ENCODE measurements at places on chromosomes 6 and 20. TPM values are rescaled to one million over a fixed set of nuclear protein-coding genes. Genes with fewer than 3 reads are reported as not detected.
A peak's percentile ranks its signal among the peaks of the same experiment; 100 is the strongest.

- no peak for DNase-seq
- no peaks in the 10 kb centered on the region for H3K27me3 ChIP-seq
- H3K4me1 ChIP-seq, result no peaks in the 10 kb centered on the region
- H3K27ac ChIP-seq, result no peak overlapping the region
Measured at GRCh38 chr6:165451838-165452237, 142.4 kb upstream of the C6orf118 start.

GRCh38 chr6:85432554-85432953 lies 17.3 kb upstream of the NT5E start:
- no peak for DNase-seq
- no peak overlapping the region for H3K27ac ChIP-seq
- no peaks in the 10 kb centered on the region for H3K36me3 ChIP-seq

DNA sequence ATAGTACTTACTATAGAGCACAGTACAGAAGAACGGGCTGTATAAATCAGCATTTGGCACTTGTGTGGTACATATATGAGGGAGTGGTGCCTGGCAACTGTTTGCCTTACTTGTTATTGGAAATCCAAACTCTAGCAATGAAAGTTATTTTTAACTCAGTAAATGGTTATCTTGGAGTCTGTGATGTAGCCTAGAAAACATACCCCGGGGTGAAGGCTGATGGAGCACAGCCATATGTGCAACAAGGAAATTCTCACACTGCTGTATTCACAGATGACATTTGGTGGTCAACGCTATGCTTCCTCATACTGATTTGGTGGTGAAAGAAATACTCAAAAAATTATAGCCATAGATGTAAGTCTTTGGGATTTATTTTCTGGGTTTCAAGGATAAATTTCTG lies 807.5 kb upstream of the FLRT3 start:
- no peaks in the 10 kb centered on the region for H3K27me3 ChIP-seq
- peak; percentile 17 for DNase-seq

- no peaks in the 10 kb centered on the region for H3K36me3 ChIP-seq
- H3K4me3 ChIP-seq, result no peak overlapping the region
- H3K27me3 ChIP-seq, result no peaks in the 10 kb centered on the region
- H3K27ac ChIP-seq, result no peak overlapping the region
- peak; percentile 52 for DNase-seq
- H3K4me1 ChIP-seq, result peaks cover 12% of the 10 kb centered on the region
Measured at GRCh38 chr6:12593771-12594529, 122.6 kb upstream of the PHACTR1 start.

DNA sequence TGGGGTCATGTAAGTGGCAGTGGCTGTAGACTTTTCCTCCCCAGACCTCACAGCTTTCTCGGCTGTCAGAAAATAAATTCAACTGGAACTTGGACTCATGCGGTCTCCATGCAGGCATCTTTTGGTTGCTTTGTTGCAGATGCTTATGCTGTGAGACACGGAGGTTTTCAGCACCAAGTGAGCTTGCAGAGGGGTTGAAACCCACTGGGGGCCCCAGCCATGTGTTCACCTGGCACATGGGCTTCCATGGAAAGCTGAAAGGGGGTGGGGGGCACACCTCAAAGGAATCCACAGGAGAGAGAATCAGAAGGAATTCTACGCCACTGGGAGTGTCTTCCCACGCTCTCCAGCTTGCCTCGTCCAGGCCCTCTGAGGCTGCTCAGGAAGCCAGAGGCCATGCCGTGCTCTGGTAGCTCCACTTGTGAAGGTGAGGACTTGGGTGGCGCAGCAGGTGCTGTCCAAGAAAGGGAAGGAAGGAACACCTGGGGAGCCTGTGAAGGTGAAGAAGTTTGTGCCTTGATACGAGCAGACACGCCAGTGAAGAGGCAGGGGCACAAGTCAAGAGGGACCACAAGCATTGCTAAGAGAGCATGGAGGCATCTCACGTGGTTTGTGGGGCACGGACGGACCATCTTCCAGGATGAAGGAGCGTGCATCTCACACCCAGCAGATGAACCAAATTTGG lies 134.3 kb upstream of the PMEPA1 start:
- H3K4me1 ChIP-seq, result no peaks in the 10 kb centered on the region

GRCh38 chr6:113818578-113818977 lies 38.6 kb upstream of the MARCKS start:
- H3K27ac ChIP-seq, result no peak overlapping the region
- H3K27me3 ChIP-seq, result no peaks in the 10 kb centered on the region

DNA sequence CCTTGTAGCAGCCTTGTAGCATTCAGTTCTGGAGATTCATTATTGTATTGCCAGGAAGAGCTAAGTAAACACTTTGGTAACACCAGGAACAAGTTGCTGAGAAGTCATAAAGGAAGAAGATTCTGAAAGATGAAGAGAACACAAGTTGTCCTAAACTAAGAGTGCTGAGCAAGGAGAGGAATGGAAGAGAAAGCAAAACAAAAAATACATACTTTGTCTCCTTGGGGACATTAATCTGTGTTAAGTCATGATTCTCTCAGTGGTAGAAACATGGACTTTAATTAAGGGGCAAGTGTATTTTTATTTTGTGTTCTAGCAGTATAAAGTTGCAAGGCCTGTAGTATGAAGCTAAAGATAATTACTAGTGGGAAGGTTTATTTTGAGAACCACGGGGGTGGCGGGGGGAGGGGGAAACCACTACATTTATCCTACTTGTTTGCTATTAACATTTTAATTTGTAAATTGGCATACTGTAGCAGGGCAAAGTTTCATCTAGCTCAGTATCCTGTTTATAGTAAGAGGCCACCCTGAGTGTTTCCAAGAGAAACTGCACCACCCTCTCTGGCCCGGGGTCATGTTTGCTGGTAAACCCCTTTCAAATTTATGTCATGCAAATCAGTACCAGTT lies 463.0 kb downstream of the CDKAL1 start:
- H3K4me1 ChIP-seq, result no peaks in the 10 kb centered on the region
- no peak for DNase-seq
- no peaks in the 10 kb centered on the region for H3K27me3 ChIP-seq
- H3K27ac ChIP-seq, result no peak overlapping the region
- no peaks in the 10 kb centered on the region for H3K36me3 ChIP-seq

- no peak overlapping the region for H3K27ac ChIP-seq
- H3K4me3 ChIP-seq, result no peak overlapping the region
- no peaks in the 10 kb centered on the region for H3K4me1 ChIP-seq
- H3K36me3 ChIP-seq, result no peaks in the 10 kb centered on the region
- H3K27me3 ChIP-seq, result no peaks in the 10 kb centered on the region
Measured at GRCh38 chr6:131317516-131317915, 182.2 kb downstream of the AKAP7 start.

GRCh38 chr20:52748285-52748932 lies 223.7 kb upstream of the TSHZ2 start:
- H3K27me3 ChIP-seq, result no peaks in the 10 kb centered on the region
- no peak for DNase-seq
- H3K4me1 ChIP-seq, result no peaks in the 10 kb centered on the region
- H3K36me3 ChIP-seq, result no peaks in the 10 kb centered on the region

DNA sequence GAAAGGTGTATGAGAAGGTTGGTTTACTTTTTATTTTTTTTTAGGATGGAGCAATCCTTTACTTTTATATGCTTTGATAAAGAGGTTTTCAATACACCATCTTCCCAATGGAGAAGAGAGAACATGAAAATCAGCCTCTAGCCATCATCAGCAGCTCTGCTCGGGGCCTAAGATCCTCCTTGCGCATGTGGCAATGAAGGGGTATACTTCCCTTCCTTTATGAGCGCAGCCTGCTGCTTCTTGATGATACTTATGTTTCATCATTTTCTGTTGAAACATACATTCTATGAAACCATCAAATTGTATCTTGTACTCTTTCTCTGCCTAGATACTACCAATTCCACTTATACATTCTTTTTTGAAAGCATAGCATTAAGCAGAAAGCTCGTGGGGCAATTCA lies 74.5 kb downstream of the MAP7 start:
- no peak for DNase-seq
- H3K27ac ChIP-seq, result no peak overlapping the region
- H3K4me1 ChIP-seq, result peaks cover 8% of the 10 kb centered on the region

GRCh38 chr6:38762848-38763247 lies 47.7 kb downstream of the DNAH8 start:
- H3K27me3 ChIP-seq, result no peaks in the 10 kb centered on the region
- no peak overlapping the region for H3K4me3 ChIP-seq
- no peak for DNase-seq
- no peaks in the 10 kb centered on the region for H3K4me1 ChIP-seq
- H3K27ac ChIP-seq, result no peak overlapping the region
- H3K36me3 ChIP-seq, result no peaks in the 10 kb centered on the region

GRCh38 chr6:31497531-31498476 lies at the start of gene MICB:
Gene MICB (plus strand): TSS chr6:31498145. CDS start chr6:31498194, 49 bp downstream.
- H3K4me1 ChIP-seq, result peaks cover 6% of the 10 kb centered on the region
- peak; percentile 89 for DNase-seq
- peak within 1 kb of the TSS; percentile 42 for H3K4me3 ChIP-seq
- no peaks in the 10 kb centered on the region for H3K27me3 ChIP-seq
- no peak within 1 kb of the TSS for H3K27ac ChIP-seq

DNA sequence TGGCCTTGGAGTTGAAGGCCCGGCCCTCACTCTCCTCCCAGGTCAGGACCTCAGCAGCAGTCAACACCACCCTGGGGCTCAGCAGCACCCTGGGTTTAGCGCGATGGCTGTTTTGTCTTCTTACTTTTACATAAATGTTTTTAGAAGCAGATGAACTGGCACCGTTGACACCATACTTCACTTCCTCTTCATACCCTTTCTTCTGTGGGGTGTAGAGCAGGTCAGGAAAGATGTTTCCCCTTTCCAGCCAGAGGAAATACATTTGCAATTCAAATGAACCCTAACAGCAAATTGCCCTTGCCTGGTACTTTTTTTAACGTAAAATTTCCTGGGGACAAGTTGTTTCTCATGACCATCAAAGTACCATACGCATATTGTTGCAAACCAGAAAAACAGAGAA lies 54.7 kb upstream of the SNX9 start:
- no peak for DNase-seq
- H3K27me3 ChIP-seq, result no peaks in the 10 kb centered on the region
- peaks cover 5% of the 10 kb centered on the region for H3K4me1 ChIP-seq
- H3K4me3 ChIP-seq, result no peak overlapping the region
- H3K36me3 ChIP-seq, result no peaks in the 10 kb centered on the region

DNA sequence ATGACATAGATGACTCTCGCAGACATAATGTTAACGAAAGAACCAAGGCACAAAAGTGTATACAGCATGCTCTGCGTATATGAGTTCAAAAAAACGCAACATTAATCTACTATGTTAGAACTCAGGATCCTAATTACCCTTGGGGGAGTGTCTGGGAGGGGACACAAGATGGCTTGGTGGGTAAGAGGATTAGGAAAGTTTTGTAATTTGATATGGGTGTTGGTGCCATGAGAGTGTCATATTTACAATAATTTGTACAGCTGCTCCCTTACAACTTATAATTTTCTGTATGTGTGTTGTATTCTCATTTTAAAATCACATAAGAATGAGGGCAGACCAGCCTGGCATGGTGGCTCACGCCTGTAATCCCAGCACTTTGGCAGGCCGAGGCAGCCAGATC lies 38.6 kb downstream of the TFEB start:
- no peak overlapping the region for H3K4me3 ChIP-seq
- H3K27me3 ChIP-seq, result no peaks in the 10 kb centered on the region
- H3K4me1 ChIP-seq, result peaks cover 8% of the 10 kb centered on the region
- no peaks in the 10 kb centered on the region for H3K36me3 ChIP-seq

GRCh38 chr20:46583411-46584214 lies 33.2 kb upstream of the OCSTAMP start:
- H3K27me3 ChIP-seq, result no peaks in the 10 kb centered on the region
- H3K4me3 ChIP-seq, result no peak overlapping the region
- DNase-seq, result no peak
- H3K36me3 ChIP-seq, result no peaks in the 10 kb centered on the region
- no peaks in the 10 kb centered on the region for H3K4me1 ChIP-seq
- no peak overlapping the region for H3K27ac ChIP-seq

DNA sequence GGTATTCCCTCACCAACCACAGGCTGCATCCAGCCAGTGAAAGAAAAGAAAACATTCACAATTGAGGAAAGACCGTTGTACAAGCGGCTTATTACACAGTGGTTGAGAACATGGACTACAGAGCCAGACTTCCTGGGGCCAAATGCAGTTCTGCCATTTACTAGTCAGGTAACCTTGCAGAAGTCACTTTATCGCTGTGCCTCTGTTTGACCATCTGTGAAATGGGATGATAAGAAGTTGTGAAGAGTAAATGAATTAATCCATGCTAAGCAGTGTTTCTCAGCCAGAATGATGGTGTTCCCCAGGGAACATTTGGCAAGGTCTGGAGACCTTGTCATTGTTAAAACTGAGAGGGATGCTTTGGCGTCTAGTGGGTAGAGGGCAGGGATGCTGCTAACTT lies 14.8 kb downstream of the ARHGAP40 start:
- no peaks in the 10 kb centered on the region for H3K36me3 ChIP-seq
- DNase-seq, result no peak
- H3K4me3 ChIP-seq, result no peak overlapping the region
- no peak overlapping the region for H3K27ac ChIP-seq
- H3K4me1 ChIP-seq, result no peaks in the 10 kb centered on the region
- H3K27me3 ChIP-seq, result no peaks in the 10 kb centered on the region

- H3K4me3 ChIP-seq, result no peak overlapping the region
- peaks cover 28% of the 10 kb centered on the region for H3K4me1 ChIP-seq
- DNase-seq, result peak; percentile 43
- no peaks in the 10 kb centered on the region for H3K36me3 ChIP-seq
- no peaks in the 10 kb centered on the region for H3K27me3 ChIP-seq
Measured at GRCh38 chr20:47773371-47773786, 11.9 kb downstream of the SULF2 start.

- H3K4me3 ChIP-seq, result no peak overlapping the region
- no peak overlapping the region for H3K27ac ChIP-seq
- H3K27me3 ChIP-seq, result no peaks in the 10 kb centered on the region
- H3K4me1 ChIP-seq, result peaks cover 5% of the 10 kb centered on the region
- no peak for DNase-seq
- no peaks in the 10 kb centered on the region for H3K36me3 ChIP-seq
Measured at GRCh38 chr6:24795106-24795505, 3.6 kb downstream of the ARMH2 start.

DNA sequence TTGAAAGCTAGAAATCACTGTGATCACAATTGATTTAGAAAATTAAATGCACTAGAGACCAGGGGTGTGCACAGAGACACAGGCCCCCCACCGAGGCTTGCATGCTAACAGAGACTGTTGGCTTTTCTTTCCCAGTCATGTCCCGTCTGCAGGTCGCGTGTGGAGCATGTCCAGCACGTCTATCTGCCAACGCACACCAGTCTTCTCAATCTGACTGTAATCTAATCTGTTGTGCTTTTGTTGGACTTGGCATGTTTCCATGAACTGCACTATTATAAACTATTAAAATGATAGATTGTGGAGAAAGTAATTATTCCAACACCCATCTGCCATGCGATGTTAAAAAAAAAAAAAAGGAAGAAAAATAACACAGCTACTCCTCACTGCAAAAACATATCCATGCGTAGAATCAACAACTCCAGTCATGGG lies 17.7 kb downstream of the MYLIP start:
- no peaks in the 10 kb centered on the region for H3K36me3 ChIP-seq
- no peak for DNase-seq
- H3K27ac ChIP-seq, result no peak overlapping the region
- no peaks in the 10 kb centered on the region for H3K27me3 ChIP-seq

KIAA0408 gene
- total RNA-seq, result 3.3 TPM

ADGRF1 gene
- total RNA-seq, result 5.4 TPM

CCM2L gene
- 3.0 TPM for total RNA-seq

GLP1R gene
- 0.31 TPM for total RNA-seq

BMP6 gene
- 11.4 TPM for total RNA-seq

ZBTB46 gene
- total RNA-seq, result 12.5 TPM

IP6K3 gene
- not detected for total RNA-seq

HCK gene
- 4.5 TPM for total RNA-seq

OXT gene
- 6.7 TPM for total RNA-seq

GPR63 gene
- total RNA-seq, result 6.3 TPM

Measured in testis (tissue), 5 donors.